Calu3 (cell line): ENCODE measurements at places on chromosomes 7 and 10. TPM values are rescaled to one million over a fixed set of nuclear protein-coding genes. Genes with fewer than 3 reads are reported as not detected.

The CFAP43 gene
- 0.94 and 1.1 TPM in 2 replicates for total RNA-seq

The LRMDA gene
- 5.5 and 7.6 TPM in 2 replicates for total RNA-seq

The ZNF365 gene
- total RNA-seq: 4.0 and 4.3 TPM in 2 replicates

The AOAH gene
- not detected in 2 replicates for total RNA-seq

The JCAD gene
- 0.54 and 0.66 TPM in 2 replicates for total RNA-seq

The STEAP1B gene
- 2.6 and 4.4 TPM in 2 replicates for total RNA-seq

The KAZALD1 gene
- 1.7 and 1.8 TPM in 2 replicates for total RNA-seq

The ZCCHC24 gene
- 0.98 and 1.4 TPM in 2 replicates for total RNA-seq

The CAMK1D gene
- total RNA-seq: 2.6 and 2.7 TPM in 2 replicates

The PIK3CG gene
- not detected in 2 replicates for total RNA-seq

The PNLIPRP1 gene
- not detected in 2 replicates for total RNA-seq

The GTF2IRD1 gene
- total RNA-seq: 29.2 and 31.1 TPM in 2 replicates

The ZKSCAN1 gene
- total RNA-seq: 56.6 and 60.0 TPM in 2 replicates

- H3K4me3 ChIP-seq: no peak overlapping the region
- H3K27ac ChIP-seq: no peak overlapping the region
- peaks cover 31% of the 10 kb centered on the region for H3K36me3 ChIP-seq
- H3K4me1 ChIP-seq: no peaks in the 10 kb centered on the region
- no peak for DNase-seq
- H3K27me3 ChIP-seq: no peaks in the 10 kb centered on the region
Observed at GRCh38 chr10:69345402-69345801, 67.1 kb downstream of the HK1 start.

DNA sequence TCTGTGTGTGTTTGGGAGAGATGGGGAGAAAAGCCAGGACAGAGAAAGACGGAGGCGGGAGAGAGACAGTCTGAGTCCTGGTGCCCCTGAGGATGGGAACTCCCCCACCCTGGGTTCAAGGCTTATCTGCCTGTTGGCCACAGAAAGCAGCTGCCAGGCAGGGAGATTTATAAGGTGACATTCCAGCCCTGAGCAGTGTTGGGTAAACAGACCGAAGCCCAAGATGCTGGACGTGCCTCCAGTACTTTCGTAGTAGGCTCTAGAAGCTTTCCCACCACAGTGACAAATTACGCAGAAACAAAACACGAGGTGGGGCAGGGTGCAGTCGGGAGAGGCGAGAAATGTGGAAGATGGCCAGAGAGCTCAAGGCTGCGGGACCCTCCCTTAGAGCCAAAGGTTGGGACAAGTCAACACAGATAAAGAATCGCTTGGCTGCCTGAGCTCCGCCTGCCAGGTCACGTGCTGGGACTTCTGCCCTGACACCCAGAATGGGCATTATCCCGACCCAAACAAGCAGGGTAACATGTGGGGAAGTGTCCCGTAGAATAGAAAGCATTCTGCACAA is 41.1 kb downstream of the CCDC3 start:
- H3K27me3 ChIP-seq: peaks cover 82% of the 10 kb centered on the region
- no peaks in the 10 kb centered on the region for H3K36me3 ChIP-seq
- no peak for DNase-seq

- H3K27me3 ChIP-seq: no peaks in the 10 kb centered on the region
- H3K4me1 ChIP-seq: no peaks in the 10 kb centered on the region
- H3K4me3 ChIP-seq: no peak overlapping the region
- no peak for DNase-seq
- no peak overlapping the region for H3K27ac ChIP-seq
Observed at GRCh38 chr10:107701943-107702342, 537.4 kb upstream of the SORCS1 start.

- no peak overlapping the region for H3K4me3 ChIP-seq
- no peaks in the 10 kb centered on the region for H3K4me1 ChIP-seq
- no peak for DNase-seq
- H3K27ac ChIP-seq: no peak overlapping the region
Observed at GRCh38 chr7:148212731-148213130, 377.8 kb upstream of the C7orf33 start.

GRCh38 chr10:13567030-13567429 is 19.7 kb upstream of the PRPF18 start:
- H3K27me3 ChIP-seq: peaks cover 25% of the 10 kb centered on the region
- H3K4me1 ChIP-seq: no peaks in the 10 kb centered on the region
- H3K27ac ChIP-seq: no peak overlapping the region
- H3K36me3 ChIP-seq: no peaks in the 10 kb centered on the region
- no peak overlapping the region for H3K4me3 ChIP-seq

DNA sequence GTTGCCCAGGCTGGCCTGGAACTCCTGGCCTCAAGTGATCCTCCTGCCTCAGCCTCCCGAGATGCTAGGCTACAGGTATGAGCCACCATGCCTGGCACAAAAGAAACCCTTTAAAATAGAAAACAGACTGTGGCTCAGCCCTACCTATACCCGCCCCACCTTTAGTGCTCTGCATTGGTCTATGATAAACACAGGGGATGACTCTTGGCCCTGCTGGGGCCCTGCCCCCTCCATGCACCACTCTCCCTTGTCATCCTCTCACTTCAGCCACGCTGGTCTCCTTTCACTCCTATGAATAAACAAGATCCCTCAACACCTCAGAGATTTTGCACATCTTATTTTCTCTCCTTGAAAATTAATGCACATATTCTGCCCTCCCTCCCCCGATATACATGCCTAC is 251.4 kb upstream of the KLF14 start:
- no peaks in the 10 kb centered on the region for H3K27me3 ChIP-seq
- peaks cover 6% of the 10 kb centered on the region for H3K36me3 ChIP-seq
- H3K4me3 ChIP-seq: no peak overlapping the region
- no peak overlapping the region for H3K27ac ChIP-seq
- no peak for DNase-seq
- peaks cover 43% of the 10 kb centered on the region for H3K4me1 ChIP-seq

GRCh38 chr10:10610171-10610570 is 407.5 kb upstream of the CELF2 start:
- no peak for DNase-seq
- no peaks in the 10 kb centered on the region for H3K27me3 ChIP-seq
- no peak overlapping the region for H3K4me3 ChIP-seq
- H3K4me1 ChIP-seq: no peaks in the 10 kb centered on the region
- H3K36me3 ChIP-seq: no peaks in the 10 kb centered on the region
- H3K27ac ChIP-seq: no peak overlapping the region

GRCh38 chr7:114740941-114741340 is 181.0 kb upstream of the MDFIC start:
- no peaks in the 10 kb centered on the region for H3K36me3 ChIP-seq
- DNase-seq: no peak
- no peak overlapping the region for H3K4me3 ChIP-seq
- H3K4me1 ChIP-seq: no peaks in the 10 kb centered on the region
- no peak overlapping the region for H3K27ac ChIP-seq

- no peak for DNase-seq
- no peak overlapping the region for H3K27ac ChIP-seq
- H3K27me3 ChIP-seq: no peaks in the 10 kb centered on the region
- no peak overlapping the region for H3K4me3 ChIP-seq
- H3K4me1 ChIP-seq: no peaks in the 10 kb centered on the region
Observed at GRCh38 chr7:111150709-111151108, 59.8 kb downstream of the LRRN3 start.

GRCh38 chr7:41826641-41827040 is 123.8 kb upstream of the INHBA start:
- peaks cover 46% of the 10 kb centered on the region for H3K27me3 ChIP-seq
- no peak overlapping the region for H3K27ac ChIP-seq
- no peaks in the 10 kb centered on the region for H3K36me3 ChIP-seq
- no peaks in the 10 kb centered on the region for H3K4me1 ChIP-seq
